ENCODE measurements at places on chromosomes 3 and 15.

DNA sequence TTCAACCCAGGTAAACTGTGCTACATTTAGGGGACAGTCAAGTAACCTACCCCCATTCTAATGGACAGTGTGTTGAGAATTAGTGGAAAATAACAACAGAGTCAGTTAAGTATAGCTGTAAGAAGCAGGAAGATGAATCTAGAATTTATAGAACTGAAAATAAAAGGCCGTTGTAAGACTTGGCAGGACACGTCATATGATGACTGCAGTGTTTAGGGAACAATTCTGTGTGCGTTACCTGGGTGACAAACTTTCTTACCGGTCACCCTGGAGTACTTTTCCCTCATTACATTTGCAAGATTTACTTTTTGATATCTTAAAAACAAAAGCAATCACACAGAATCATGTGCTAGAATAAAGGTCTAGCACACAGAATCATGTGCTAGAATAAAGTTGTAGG is 536.3 kb upstream of the ZNF717 start:
- DNase-seq: no peak

DNA sequence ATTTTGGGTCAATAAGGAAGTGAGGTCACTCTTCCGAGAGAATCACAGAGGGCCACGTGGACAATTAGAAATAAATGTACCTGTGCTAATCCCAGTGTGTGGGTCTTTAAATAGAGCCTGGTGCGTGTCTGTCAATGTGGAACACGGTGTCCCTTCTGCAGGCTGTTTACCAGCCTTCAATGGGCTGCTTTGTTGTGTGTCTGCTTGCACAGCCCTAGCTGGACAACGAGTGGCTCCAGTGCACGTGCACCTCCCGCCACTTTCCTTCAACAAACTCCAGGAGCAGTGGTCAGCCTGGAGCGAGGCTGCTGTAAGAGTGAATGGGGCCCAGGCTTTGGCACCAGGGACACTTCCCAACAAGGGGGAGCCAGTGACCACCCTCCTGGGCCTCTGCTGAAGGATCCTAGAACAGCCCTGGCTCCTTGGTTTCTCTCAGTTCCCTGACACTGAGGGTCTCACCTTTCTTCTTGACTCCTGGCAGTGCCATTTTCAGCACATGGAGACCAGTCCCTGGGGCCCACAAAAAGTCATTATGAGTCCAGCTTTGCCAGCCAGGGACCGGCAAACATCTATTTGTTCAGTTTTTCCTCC is 76.1 kb downstream of the ISG20 start:
- DNase-seq: no peak

- no peak for DNase-seq
Observed at GRCh38 chr15:84859144-84859543, 25.3 kb upstream of the SLC28A1 start.

- DNase-seq: no peak
Observed at GRCh38 chr3:128179484-128179819, 26.2 kb downstream of the EEFSEC start.

DNA sequence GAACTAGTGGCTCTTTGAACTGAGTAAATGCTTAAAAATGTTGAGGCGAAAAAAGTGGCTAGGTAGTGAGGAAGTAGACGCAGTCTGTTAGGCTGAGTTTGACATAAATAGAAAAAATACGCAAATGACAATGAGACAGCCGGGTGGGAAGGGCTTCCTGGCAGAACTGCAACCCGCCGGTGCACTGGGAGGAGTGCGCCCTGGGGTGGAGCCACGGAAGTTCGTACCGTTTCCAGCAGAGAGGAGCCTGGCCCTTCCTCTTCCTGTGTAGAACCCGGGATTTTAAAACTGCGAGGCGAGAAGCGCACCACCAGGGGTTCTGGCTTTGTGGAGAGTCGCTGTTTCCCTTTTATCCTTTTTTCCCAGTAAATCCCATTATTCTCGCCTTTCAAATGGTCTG is 602.6 kb downstream of the PYDC2 start:
- DNase-seq: no peak

GRCh38 chr15:51356983-51357382 is 15.5 kb downstream of the GLDN start:
- DNase-seq: no peak

GRCh38 chr15:45612790-45613415 is 21.9 kb upstream of the SQOR start:
- DNase-seq: no peak

DNA sequence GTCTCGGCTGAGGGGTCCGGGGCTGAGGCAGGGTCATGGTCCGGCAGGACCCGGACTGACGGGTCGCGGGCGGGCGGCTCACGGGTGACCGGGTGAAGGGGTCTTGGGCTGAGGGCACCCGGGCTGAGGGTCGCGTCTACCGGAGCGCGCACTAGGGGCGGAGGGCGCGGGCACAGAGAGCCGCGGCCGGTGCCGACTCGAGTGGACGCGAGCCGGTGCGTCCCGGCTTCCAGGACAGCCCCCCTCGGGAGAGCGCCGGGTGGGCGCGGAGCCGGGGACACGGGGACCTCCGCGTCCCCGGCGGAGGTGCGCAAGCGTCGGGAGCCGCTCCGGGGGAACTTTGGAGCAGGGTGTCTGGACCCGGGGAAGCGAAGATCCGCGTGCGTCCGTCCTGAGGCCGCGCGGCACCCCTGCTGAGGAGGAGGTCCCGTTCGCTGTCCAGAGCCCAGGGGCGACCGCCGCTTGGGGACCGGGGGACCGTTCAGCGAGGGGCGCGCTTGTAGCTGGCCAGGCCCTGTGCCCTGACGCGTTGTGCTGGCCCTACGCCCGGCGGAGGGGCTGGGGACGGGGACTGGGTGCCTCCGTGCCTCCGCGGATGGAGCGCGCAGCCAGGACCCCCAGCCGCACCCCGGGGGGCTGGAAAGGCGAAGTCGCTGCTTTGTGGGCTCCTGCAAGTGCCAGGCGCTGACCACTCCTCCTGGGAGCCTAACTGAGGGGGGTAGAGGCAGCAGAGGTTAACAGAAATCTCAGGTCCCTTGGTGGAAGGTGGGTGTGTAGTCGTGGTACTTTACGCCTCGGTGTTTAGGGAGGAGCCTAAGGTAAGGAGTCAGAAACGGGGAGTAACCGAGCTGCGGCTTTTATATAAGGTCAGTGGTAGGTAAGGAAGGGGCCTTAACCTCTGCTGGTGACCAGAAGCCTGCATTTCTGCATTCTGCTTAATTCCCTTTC is at the start of gene PPARG:
PPARG (plus strand) TSS at position 889 of the 948 bp plus-strand sequence. CDS start 90,642 bp downstream, outside the sequence.
- no peak for DNase-seq

DNA sequence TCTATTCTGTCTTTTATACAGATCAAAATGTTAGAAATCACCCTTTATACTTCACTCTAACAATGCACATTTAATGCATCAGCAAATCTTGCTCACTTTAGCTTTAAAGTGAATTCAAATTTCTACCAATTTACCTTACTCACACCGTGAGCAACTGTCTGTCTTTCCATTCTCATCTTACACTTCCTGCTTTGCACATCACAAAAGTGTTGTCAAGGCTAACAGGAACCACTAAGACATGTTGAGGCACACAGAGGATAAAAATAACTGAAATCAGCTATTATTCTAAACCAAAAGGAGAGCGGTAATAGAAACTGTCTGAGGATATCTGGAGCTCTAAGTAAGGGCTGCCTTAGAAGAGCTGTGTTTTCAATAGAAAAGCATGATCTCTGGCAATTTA is 519.9 kb downstream of the ZBBX start:
- DNase-seq: no peak

- DNase-seq: no peak
Observed at GRCh38 chr3:119322021-119322834, 28.0 kb downstream of the ARHGAP31 start.

GRCh38 chr3:12560505-12561190 is 3.8 kb downstream of the MKRN2 start:
- DNase-seq: no peak

GRCh38 chr15:45424429-45424828 is 46.1 kb upstream of the GATM start:
- no peak for DNase-seq

GRCh38 chr15:77421370-77421700 is 647 bp downstream of the HMG20A start:
- no peak for DNase-seq

- DNase-seq: no peak
Observed at GRCh38 chr15:63172851-63173451, 15.7 kb upstream of the RPS27L start.

DNA sequence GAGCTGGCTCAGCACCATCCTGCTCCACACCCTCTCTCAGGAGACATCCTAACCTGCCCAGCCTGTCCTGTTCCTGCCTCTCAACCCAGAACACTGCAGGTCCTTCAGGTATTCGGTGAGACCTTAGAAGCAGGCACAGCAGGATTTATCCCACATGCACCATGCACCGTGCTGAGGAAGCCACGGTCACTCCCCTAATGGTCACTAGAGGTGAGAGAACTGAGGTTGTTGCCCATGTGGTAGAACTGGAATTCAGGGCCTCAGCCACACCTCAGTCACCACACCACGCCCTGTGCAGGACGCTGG is 36.9 kb downstream of the APBA2 start:
- no peak for DNase-seq

DNA sequence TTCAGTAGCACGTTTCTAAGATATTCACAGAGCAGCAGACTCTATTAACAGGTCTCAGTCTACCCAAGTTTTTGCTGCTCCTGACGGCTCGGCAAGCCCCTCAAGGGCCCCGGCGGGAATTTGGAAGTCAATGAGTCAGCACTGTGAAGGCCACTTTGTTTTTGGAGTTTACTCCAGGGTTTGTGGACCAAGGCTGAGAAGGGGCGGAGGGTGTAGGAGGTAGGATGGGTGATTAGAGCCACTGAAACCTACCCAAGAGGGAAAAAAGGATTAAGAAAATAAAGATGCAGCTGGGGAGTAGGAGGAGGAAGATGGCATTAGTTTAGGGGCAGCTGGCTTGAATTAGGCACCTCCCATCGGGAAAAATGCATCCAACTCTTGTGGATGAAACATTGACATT is 87.6 kb downstream of the BDH1 start:
- no peak for DNase-seq

GRCh38 chr15:64775551-64776401 is at the start of gene RBPMS2:
RBPMS2 (minus strand) TSS chr15:64775589; CDS start chr15:64775319, 270 bp downstream.
- DNase-seq: no peak

DNA sequence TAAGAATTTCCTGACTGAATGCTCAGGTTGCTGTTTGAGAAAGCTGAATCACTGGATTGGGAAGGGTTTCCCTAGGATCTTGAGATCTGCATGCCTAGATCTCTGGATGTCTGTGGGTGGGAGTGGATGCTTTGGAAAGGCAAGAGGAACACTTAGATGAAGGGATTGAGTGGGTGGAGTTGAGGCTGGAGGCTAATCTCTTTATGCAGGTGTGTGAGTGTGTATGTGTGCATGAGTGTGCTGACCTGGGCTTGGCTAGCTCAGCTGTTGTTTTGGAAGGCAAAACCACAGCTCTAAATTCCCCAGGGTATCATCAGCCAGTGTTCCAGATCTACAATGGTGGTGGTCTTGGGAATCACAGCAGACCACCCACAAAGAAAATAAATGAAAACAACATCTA is 60.5 kb downstream of the CLDN1 start:
- DNase-seq: no peak

DNA sequence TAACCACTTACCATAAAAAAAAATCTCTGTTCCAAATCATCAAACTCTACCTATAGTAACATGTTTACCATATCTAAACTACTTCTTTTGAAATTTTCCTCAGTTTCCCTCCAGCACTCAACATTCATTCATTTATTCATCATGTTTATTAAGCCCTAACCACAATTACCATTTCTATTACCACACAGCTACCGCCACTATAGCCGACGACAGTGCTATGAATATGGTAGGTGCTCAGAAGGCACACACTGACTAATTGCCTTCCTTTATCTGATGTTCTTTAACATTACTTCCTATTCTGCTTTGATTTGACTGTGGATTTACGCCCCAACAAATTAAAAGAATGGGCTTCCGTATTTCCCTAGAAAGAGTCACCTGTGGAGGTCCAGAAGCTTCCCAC is 43.9 kb downstream of the GUCA1C start:
- no peak for DNase-seq

GRCh38 chr15:40043927-40044716 is 5.1 kb upstream of the SRP14 start:
- DNase-seq: no peak

DNA sequence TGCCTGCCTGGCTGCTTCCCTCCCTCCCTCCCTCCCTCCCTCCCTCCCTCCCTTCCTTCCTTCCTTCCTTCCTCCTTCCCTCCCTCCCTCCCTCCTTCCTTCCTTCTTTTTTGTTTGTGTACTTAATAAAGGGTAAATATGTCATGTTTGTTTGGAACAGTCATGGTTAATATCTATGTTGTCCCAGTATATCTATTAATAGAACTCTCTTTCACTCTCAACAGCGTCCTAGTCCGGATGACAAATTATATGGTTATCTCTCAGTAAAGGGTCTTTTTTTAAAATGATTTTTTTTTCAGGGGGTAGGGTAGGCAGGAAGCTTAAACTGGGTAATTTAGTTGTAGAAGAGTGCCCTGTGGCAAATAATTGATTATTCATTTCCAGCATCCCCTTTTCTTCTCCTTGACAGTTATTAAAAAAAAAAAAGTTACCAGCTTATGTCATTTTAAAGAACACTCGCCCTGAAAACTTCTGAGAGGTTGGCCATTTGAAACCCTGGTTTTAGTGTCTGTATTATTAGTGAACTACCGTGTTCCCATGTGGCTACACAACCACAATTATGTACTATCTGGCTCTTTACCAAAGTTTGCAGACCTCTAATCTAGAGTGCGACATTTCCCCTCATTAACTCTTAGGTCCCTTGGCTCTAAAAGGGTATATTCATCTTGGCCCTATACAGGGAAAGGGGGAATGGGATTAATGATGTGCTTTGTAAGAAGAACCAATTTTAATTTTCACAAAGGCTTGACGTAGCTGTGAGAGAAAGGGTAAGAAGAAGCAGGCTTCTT is 13.7 kb downstream of the TAGLN3 start:
- no peak for DNase-seq
